Right lobe of liver (tissue), 6 donors: ENCODE measurements at places on chromosomes 11 and 22.

- no peak for DNase-seq
These were observed 37.3 kb downstream of the PIWIL4 start for GRCh38 chr11:94604482-94604881.

- DNase-seq: no peak
These were observed 396.4 kb upstream of the CCDC90B start for GRCh38 chr11:83682611-83682973.

DNA sequence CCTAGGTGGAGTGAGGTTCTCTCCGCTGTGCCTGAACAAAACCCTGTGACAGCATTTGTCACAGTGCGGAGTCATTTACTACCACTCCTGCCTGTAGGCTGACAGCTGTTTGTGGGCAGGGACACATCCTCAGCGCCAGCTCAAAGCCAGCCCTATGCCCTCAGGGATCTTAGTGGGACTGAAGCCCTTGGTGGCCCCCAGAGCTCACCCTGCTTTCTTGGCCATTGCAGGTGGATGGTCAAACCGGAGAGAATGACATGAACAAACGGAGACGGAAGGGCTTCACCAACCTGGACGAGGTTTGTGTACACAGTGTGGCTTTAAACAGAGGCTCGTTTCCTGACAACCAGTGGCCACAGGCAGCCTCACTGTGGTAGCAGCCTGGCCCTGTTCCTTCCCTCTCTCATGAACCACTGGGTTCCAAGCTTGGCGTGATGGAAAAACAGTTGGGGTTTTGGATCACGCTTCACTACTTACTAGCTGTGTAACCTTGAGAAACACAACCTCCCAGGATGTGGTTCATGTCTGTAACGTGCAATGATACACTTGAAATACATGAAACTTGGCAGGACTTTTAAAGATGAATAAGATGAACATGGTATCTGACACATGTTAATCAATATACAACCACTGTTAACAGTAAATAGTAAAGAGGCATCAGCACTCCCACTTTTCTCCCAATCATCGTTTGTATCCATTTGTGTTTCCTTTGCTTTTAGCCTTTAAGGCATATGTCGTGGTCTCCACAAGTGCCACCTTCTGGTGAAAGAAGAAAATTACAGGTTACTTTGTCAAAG lies 125.8 kb downstream of the MICAL2 start:
- DNase-seq: no peak

GRCh38 chr11:61048368-61049062 lies 53.8 kb upstream of the CD5 start:
- no peak for DNase-seq

DNA sequence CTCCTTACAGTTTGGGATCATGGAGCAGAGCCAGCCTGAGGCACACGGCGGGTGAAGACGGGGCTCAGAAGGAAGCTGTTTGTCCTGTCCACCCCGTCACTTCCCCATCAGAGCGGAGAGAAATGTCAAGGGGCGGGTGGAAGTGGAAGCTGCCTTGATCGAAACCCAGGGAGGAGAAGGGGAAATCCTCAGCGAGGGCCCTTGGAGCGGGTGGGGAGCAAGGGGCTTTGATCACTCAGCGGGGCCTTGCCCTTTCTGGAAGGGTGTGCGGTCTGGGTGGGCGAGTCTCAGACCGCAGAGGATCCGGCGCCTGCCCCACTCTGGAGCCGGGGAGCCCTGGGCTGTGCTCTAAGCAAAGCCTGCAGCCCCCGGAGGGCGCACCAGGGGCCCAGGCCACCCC lies 320.4 kb downstream of the NTM start:
- no peak for DNase-seq

GRCh38 chr11:94958121-94958696 lies 15.1 kb downstream of the CWC15 start:
- DNase-seq: no peak

DNA sequence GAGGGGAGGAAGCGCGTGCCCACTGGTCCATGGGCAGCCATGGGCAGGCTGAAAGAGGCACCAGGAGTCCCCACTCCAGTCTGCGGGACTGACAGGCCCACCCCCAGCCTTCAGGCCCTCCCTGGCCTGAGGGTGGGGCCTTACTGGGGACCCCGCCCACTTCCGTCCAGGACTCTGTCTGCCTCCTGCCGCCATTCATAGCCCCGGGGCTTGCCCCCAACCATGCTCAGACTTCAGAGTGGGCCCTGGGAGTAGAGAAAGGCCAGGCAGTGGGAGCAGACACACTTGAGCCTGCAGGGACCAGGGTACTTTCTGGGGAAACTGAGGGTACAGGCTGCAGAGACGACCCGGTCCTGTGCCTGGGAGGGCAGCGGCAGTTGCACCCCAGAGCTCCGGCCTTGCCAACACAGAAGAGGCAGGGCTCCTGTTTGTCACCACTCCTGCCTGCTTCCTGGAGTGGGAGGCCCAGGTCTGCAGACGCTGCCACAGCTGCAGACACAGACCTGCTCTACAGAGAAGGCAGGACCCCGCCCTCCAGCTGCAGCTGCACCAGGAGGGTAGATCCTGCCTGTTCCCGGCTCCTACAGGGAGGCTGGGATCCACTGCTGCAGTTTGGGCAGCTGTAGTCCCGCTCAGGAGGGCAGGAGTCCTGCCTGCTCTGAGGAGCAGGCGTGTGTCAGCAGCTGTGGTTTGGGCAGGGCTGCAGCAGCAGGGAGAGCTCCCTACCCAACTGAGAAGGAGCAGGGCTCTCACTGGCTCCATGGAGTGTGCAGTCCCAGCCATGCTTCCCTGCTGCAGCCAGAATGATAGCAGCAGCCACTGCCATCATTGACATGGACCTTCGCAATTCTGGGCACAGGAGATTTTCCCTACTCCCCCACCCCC lies 387.9 kb upstream of the ANO3 start:
- no peak for DNase-seq

DNA sequence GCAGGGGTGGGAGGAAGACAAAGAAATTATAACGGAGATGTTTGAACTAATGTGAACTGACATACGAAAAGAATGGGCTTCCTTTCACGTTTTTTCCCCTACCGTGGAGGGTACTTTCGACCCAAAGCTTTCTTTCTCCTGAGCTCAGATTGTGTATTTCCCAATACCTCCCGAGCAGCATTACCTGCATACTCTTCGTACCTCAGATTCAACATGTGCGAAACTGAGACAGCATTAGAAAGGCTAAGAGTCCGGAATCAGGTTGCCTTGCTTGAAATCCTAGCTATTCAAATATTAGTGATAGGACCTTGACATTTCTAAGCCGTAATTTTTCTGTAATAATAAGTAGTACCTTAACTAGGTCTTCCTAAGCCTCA lies 778 bp upstream of the PAK1 start:
- no peak for DNase-seq

- DNase-seq: no peak
These were observed 44.0 kb downstream of the HIRA start for GRCh38 chr22:19387575-19387974.

- no peak for DNase-seq
These were observed 5.0 kb upstream of the OR52H1 start for GRCh38 chr11:5553343-5553742.
